Muscle of leg (tissue), 16 donors: ENCODE measurements at places on chromosomes 4 and X. TPM values are rescaled to one million over a fixed set of nuclear protein-coding genes. Genes with fewer than 3 reads are reported as not detected.

The TLR8 gene
- 0.44 TPM for total RNA-seq

The ATP2B3 gene
- 0.18 TPM for total RNA-seq

The FRMPD3 gene
- total RNA-seq: 0.04 TPM

DNA sequence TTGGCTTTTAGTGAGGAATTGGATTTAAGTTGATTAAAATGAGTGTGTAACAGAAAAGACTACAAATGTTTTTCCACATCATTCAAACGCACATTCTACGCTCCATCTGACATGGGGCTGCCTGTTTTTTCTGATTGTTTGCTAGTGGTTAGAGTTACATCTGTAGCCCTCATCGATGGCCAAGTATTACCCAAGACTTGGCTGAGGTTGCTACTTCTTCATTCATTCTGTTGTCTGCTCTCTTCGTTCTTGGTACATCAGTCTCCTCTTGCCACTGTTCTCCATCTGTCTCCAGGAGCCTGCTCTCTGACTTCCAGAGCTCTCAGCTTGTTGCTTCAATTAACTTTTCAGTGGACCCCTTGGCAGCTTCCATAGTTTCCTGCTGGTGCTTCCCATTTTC is 1844.6 kb upstream of the TENM3 start:
- peak; percentile 15 for DNase-seq
- no peaks in the 10 kb centered on the region for H3K36me3 ChIP-seq
- no peak overlapping the region for H3K4me3 ChIP-seq
- no peaks in the 10 kb centered on the region for H3K4me1 ChIP-seq
- no peaks in the 10 kb centered on the region for H3K27me3 ChIP-seq

- H3K36me3 ChIP-seq: no peaks in the 10 kb centered on the region
- no peak overlapping the region for H3K4me3 ChIP-seq
- DNase-seq: no peak
- peaks cover 2% of the 10 kb centered on the region for H3K4me1 ChIP-seq
- H3K27ac ChIP-seq: no peak overlapping the region
Observed at GRCh38 chr4:185717377-185717741, 94.6 kb downstream of the SORBS2 start.

- H3K36me3 ChIP-seq: no peaks in the 10 kb centered on the region
- no peak overlapping the region for H3K4me3 ChIP-seq
- no peaks in the 10 kb centered on the region for H3K27me3 ChIP-seq
- H3K4me1 ChIP-seq: no peaks in the 10 kb centered on the region
- DNase-seq: no peak
Observed at GRCh38 chr4:180341926-180342325, 1901.3 kb upstream of the TENM3 start.

- peak overlapping the region; percentile 29 for H3K27ac ChIP-seq
- peak; percentile 48 for DNase-seq
- H3K4me3 ChIP-seq: peak overlapping the region; percentile 41
- peaks cover 27% of the 10 kb centered on the region for H3K27me3 ChIP-seq
- H3K4me1 ChIP-seq: peaks cover 7% of the 10 kb centered on the region
Observed at GRCh38 chrX:74924449-74925224, 615 bp downstream of the NEXMIF start.

GRCh38 chr4:95049551-95050233 is 291.9 kb downstream of the BMPR1B start:
- H3K4me1 ChIP-seq: peaks cover 4% of the 10 kb centered on the region
- no peak overlapping the region for H3K4me3 ChIP-seq
- no peaks in the 10 kb centered on the region for H3K27me3 ChIP-seq
- H3K27ac ChIP-seq: no peak overlapping the region
- no peaks in the 10 kb centered on the region for H3K36me3 ChIP-seq
